ENCODE measurements at places on chromosomes 4 and X.
A peak's percentile ranks its signal among the peaks of the same experiment; 100 is the strongest.

DNA sequence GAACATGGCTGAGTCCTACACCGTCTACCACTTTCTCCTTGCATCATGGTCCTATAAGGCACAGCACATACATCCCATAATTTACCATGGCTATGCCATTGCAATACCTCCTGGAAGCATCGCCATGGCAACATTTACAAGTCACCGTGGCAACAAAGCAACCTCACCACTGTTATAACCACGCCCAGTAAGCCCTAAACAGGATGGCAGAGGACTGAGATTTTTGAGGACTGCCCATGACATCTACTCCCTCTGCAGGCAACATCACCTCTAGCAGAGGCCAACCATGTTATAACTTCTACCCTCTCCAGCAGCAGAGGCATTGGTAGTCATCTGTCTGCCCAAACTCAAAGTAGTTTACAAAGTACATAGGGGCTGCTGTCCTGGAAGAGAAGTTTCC is 29.7 kb downstream of the BCOR start:
- DNase-seq, result no peak

GRCh38 chrX:8025705-8026104 is 98.5 kb upstream of the PNPLA4 start:
- DNase-seq, result no peak

DNA sequence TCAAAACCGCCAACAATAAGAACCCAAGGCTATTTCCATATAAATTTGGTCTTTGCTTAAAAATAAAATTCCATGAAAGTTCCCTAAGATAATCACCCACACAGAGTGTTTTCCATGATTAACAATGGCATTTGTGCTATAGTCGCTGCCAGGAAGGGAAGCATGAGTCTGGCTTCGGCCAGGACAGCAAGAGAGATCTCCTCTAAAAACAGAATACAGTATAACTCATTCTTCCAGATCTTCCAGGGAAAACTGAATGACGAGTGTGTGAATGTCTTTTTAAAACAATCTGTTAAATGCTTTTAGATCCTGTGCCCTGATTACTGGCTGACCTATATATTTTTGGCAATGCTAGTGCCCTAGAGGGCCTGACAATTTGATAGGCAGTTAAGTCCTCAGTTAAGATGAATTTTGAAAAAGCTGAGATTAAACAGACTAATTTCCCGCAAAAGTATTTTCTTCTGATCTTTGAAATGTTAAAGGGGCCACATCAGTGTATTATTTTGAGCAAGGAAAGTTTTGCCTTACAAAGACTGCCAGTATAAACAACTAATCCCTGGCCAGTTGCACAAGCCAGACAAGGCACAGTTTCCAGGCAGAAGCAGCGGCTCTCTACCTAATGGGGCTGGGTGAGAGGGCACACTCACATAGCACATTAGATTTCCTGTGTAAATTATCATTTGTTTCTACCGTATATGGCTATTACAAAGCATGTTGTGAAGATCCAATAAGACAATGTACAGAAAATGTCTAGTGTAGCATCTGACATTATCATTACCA is 127.3 kb downstream of the DCHS2 start:
- DNase-seq, result no peak

- no peak for DNase-seq
Observed at GRCh38 chr4:64584981-64585557, 175.8 kb upstream of the TECRL start.

GRCh38 chr4:56790691-56791091 is 30.8 kb downstream of the SPINK2 start:
- DNase-seq, result no peak

DNA sequence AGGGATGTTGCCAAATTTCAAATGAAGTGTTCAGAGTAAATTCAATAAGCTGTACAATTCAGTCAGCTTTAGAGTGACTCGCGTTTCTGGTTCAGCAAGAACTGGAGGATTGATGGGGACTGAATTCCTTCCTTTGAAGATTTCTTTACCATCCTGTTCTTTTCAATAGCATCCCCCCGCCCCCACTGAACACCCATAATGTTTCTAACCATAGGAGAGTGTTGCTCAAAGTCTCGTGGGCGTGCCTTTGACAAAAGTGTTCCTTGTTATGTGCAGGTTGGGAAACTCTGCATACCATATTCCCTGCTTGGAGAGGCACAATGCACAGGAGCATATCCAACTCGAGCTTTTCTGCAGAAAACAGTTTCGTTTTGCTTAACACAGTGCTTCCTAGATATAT is 323.5 kb upstream of the CASK start:
- no peak for DNase-seq

DNA sequence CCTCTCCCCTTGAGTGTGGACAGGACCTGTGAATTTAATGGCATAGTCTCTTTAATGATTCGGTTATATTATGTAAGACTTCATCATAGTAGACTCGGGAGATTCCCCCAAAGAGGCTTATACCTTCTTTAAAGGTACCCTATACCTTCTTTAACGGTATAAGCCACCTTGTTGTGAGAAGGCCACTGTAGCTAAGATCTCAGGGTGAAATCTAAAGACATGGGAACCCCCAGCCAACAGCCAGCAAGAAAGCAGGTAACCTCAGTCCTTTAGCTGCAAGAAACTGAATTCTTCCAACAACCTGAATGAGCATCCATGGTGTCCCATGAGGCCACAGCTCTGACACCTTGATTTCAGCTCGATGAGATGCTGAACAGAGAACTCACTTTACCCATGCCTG is 931 bp downstream of the DDX60 start:
- no peak for DNase-seq

DNA sequence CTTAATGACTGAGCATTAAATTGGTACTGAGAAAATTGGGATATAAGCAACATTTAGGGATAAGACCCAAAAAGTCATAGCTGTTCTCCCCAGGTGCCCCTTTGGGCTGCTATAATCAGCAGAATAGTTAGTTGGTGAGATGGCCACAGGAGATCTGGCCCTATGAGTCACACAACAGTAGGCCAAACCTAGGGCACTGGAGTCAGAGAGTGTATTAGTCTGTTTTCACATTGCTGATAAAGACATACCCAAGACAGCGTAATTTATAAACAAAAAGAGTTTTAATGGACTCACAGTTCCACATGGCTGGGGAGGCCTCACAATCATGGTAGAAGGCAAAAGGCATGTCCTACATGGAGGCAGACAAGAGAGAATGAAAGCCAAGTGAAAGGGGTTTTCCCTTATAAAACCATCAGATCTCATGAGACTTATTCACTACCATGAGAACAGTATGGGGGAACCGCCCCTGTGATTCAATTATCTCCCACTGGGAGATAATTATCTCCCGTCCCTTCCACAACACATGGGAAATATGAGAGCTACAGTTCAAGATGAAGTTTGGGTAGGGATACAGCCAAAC is 338.3 kb upstream of the NR3C2 start:
- no peak for DNase-seq

DNA sequence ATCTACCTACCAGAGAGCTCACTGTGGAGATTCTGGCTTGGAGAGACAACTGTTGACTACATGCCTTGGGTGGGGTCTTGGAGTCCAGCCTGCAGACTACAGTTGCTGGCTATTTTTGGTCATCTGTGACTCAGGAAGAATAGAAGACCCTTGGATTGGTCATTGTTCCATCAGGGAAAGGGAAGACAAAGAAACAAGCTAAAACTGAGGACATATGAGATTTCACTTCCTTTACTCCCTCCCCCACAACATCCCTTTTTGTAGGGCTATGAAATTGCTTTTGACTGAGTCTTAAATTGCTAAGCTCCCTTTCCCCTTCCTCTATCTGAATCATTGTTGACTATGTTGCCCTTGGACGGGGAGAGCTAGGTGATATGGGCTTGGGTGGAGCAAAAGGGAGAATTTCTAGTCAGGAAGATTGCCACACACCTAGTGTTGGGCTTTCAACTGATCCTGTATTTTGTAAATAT is 11.7 kb downstream of the MSN start:
- DNase-seq, result peak; percentile 14

- no peak for DNase-seq
Observed at GRCh38 chr4:55912249-55912648, 36.5 kb upstream of the CEP135 start.

GRCh38 chr4:82362565-82362964 is 11.2 kb downstream of the HNRNPD start:
- no peak for DNase-seq

GRCh38 chr4:77911842-77912450 is 49.3 kb downstream of the MRPL1 start:
- DNase-seq, result no peak

DNA sequence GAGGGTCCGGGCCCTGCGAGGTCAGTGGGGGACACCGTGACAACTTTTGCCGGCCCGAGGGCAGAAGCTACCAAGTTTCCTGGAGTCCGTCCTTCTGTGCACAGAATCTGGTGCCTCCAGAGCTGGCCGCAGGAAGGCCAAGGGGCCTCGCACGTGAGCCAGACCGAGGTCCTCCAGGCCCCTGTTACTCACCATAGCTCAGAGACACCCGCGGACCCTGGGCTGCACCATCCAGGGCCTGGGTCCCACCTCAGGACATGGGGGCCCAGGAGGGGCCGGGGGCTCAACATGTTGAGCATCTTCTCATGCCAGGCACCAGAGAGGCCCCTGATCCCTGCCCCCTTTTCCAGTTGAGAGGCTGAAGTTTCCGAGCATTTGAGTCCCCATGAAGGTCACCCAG is 87.9 kb downstream of the HMX1 start:
- no peak for DNase-seq

DNA sequence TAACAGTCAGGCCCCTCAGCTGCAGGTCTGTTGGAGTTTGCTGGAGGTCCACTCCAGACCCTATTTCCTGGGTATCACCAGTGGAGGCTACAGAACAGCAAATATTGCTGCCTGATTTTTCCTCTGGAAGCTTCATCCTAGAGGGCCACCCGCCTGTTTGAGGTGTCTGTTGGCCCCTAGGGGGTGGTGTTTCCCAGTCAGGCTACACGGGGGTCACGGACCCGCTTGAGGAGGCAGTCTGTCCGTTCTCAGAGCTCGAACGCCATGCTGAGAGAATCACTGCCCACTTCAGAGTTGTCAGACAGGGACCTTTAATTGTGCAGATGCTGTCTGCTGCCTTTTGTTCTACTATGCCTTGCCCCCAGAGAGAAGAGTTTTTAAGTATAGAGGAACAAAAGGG is 160.8 kb downstream of the DKK2 start:
- no peak for DNase-seq

GRCh38 chrX:49884290-49884862 is 5.1 kb downstream of the USP27X start:
- DNase-seq, result no peak

- no peak for DNase-seq
Observed at GRCh38 chr4:53113431-53114225, 251.5 kb downstream of the RASL11B start.

GRCh38 chrX:39930786-39931528 is 166.8 kb downstream of the BCOR start:
- DNase-seq, result no peak

DNA sequence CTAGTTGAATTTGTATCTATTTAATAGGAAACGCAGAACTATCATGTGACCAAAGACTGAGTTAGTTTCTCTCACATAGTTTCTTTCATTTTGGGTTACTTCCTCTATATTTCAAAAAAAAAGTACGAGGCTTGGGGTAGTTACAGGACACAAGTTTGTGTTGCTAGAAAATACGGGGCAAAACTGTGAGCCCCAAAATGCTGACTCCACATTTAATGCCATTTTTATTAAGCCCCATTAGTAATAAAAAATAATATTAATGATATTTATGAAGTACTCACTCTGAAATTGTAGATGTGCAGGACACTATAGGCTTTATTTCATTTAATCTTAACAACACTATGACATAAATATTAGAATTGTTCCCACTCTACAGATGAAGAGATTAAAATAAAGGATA is 268.6 kb downstream of the DTHD1 start:
- DNase-seq, result no peak

- no peak for DNase-seq
Observed at GRCh38 chrX:96756491-96756890, 71.8 kb downstream of the DIAPH2 start.

DNA sequence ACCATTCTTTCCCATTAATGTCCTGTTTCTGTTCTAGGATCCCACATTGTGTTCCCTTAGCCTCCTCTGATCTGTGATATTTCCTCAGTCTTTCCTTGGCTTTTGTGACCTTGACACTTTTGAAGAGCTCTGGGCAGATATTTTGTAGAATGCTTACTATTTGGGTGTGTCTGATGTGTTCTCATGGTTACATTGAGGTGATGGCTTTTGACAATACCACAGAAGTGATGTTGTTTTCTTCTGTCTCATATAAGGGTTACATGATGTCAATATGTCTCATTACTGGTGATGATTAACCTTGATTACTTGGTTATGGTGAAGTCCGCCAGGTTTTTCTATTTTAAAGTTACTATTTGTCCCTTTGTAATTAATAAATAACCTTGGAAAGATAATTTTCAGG is 183.7 kb downstream of the SOWAHB start:
- DNase-seq, result no peak

DNA sequence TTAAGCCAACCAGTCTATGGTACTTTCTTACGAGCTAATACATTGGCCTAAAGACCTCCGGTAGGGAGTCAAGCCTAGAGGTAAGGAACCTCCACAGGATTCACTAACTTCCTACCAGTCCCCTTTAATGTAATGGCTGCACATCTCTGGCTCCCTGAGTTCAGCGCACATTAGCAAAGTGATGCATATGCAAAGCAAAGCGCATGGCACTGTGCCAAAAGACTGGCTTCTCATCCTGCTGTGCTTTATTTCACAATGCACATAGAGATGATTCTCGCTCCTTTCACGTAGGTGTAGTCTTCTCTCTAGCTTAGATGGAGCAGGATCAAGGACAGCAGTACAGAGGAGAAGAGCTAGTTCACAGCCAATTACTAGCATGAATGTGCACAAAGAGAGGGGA is 14.6 kb upstream of the CLTRN start:
- no peak for DNase-seq

DNA sequence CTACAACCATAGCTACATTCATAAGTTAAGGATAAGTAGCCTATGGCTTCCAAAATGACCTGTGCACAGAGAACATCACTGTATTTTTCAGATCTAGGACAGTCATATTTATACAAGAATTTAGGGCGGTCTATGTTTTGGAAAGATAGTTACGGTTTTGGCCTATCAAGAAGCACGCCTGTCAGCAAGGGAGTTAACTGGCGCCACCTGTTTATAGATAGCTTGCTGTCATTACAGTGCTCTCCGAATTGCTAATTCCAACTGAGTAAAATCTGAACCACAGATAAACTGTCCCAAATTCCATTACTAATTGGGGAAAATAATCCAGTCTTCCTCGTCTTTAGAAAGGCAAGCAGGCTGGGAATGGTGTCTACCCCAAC is 646 bp downstream of the ABCB7 start:
- DNase-seq, result no peak

- DNase-seq, result no peak
Observed at GRCh38 chr4:1793940-1794808, 1.1 kb downstream of the FGFR3 start.

GRCh38 chrX:87434618-87435017 is 83.0 kb upstream of the KLHL4 start:
- DNase-seq, result no peak

Measured in GF-D8 (cell line).